ENCODE measurements at places on chromosomes 5 and 9.
A peak's percentile ranks its signal among the peaks of the same experiment; 100 is the strongest.

GRCh38 chr9:94528886-94529285, 26.0 kb upstream of the PCAT7 start:
- no peak for DNase-seq

GRCh38 chr5:177403792-177404640, 3.6 kb upstream of the PFN3 start:
- DNase-seq: peak; percentile 75

GRCh38 chr5:130126746-130127145, 222.5 kb downstream of the CHSY3 start:
- DNase-seq: no peak

DNA sequence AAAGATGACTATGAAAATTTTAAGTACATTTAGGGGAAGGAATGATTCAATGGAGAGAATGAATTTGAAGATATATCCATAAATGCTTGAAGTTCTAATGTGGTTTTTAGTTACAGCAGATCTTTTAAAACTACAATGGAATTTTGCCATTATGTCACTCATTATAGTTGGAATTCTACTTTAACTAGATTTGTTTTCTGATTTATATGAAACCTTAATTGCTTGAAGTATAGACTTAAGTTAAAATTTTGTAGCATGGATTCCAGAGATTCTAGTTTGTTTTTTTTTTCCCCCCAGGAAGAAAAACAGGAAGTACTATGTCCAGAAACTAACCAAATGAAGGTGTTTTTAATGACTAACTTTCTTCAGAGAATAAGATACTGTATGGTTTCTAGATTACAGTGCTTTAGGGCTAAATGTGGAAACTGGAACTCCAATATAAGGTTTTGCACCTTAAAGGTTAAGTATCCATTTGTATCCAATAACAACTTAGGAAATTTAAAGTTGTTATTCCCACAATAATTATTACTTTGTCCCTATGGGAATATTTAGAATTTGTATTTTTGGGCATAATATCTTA, 70.3 kb downstream of the ZSWIM6 start:
- DNase-seq: no peak

GRCh38 chr5:57258943-57259342, 85.1 kb downstream of the GPBP1 start:
- DNase-seq: no peak

GRCh38 chr5:83877911-83878706, 157.5 kb upstream of the HAPLN1 start:
- no peak for DNase-seq

- no peak for DNase-seq
Observed at GRCh38 chr5:155254399-155254798, 240.8 kb downstream of the KIF4B start.

GRCh38 chr5:78242001-78242400, 52.5 kb downstream of the AP3B1 start:
- DNase-seq: no peak

DNA sequence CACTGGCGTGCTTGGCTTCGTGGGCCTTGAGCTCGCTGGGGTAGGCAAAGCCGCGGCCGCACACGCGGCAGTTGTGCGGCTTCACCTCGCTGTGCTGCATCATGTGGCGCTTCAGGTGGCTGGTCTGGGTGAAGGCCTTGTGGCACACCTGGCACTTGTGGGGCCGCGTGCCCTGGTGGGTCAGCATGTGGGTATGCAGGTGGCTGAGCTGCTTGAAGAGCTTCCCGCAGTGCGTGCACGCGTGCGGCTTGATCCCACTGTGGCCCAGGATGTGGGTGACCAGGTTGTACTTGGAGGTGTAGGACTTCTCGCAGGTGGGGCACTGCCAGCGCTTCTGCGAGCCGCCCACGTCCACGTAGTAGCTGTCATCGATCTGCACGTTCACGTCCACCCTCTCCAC, 46.8 kb downstream of the ZNF366 start:
- no peak for DNase-seq

DNA sequence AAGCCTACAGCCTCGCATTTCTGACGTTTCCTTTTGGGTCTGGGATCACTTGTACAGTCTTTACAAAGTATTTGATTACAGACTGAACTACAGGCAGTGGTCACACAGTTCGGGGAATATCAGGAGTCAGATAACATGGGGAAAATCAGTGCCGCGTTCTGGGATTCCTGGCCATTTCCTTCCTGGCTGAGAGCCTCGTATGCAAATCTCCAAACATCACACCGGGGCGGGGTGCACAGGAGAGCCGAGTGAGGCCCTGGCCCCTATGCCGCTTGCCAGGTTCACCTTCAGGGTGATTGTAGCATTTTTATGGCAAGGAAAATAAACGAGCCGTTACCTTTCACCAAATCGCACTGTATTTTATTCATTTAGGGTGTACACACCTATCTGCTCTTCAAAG, 29.6 kb upstream of the SLC9A3 start:
- no peak for DNase-seq

- DNase-seq: no peak
Observed at GRCh38 chr5:105684799-105685198, 1985.9 kb downstream of the EFNA5 start.

DNA sequence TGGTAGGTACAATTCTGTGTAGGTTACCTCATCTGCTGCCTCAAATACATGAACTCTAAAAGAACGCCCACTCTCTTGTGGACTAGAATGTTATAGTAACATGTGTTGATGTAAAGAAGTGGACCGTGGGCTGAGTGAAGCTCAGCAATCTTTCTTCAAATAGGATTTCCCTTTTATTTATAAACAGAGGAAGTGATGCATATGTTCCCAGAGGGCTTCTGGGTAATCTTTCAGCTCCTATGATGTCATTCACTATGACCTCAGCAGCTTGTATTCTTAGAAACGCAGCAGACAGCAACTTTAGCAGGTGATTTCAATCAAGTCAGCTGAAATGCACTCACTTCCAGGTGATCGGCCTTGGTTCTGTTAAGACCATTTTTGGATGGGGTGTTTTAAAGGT, 14.4 kb downstream of the F2RL2 start:
- DNase-seq: no peak

DNA sequence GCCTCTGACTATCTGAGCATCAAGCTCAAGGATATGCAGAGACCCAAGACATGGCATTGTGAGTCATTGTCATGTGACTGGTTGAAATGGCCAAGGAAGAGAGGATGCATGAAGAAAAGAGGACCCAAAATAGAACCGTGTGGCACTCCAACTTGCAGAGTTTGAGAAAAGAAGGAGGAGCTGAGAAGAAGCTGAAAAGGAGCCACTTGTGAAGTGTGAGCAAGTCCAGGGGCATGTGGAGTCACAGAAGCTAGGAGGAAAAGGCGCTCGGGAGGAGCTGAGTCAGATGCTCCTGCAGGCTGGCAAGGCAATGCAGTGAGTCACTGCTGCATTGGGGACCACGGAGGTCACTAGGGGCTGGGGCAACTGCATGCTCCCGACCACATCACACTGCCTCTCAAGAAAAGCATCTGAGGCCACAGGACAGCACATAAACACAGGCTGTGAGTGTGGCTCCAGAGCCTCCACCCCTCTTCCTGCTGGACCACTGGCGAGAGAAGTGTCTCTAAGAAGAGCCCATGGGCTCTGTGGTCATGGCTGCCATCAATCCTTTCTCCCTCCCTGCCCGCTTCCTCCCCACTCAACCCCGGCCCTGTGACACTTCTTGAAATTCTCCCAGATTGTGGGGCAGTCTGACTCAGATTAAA, 197.6 kb downstream of the DRD1 start:
- DNase-seq: no peak

DNA sequence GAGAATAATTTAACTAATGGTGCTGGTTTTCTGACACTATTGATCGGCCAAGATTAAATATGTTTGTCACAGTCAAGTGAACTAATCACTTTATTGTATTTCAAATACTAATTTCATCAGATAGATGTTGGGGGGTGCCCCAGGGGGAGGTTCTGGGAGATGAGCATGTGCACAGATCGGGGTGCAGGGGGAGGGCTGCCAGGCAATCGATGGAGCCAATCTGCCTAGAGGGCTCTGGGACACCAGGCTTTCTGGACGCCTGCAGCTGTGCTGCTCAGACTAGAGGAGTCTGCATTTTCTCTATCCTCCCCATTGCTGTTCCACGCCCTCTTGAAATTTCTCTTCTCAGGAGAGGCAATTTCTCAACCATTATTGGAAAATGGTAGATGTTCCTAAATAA, 100.0 kb upstream of the ALDH1B1 start:
- DNase-seq: no peak

DNA sequence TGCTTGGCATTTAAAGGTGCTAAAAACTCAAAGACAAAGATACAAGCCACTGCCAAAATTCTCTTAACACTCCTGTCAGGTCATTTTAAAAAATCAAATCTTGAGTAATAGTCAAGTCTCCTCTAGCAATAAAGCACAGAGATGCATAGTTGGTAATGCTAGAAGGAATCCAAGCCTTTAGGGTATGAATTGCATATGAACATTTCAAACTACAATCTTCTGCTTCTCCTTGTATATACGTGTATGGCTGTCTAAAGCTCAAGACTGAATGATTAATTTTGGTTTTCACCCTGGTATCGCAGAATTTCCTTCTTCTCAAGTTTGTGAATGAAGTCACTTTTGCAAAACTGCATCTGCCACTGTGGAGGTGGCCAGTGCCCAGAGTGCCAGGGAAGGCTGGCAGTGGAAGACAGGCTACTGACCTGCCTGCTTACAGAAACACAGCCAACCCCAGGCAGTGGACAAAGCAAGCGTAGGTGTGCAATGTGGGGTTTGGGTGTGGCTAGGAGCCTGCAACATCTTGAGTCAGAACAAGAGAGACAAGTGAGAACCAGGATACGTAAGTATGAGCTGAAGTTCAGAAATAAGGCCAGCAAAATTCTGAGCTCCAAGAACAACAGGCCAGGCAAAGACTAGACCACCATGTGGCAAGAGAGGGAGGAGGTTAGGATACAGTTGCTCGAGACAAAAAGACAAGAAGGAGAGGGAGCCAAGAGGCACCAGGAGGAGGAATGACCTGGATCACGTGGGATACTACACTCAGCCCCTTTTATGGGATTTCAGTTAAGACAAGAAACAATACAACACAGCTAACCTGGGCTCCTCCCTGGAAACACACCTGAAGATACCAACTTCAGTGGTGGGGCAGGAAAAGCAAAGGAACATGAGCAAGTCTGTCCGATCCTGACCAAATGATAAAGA, 22.6 kb downstream of the MYO10 start:
- DNase-seq: no peak

DNA sequence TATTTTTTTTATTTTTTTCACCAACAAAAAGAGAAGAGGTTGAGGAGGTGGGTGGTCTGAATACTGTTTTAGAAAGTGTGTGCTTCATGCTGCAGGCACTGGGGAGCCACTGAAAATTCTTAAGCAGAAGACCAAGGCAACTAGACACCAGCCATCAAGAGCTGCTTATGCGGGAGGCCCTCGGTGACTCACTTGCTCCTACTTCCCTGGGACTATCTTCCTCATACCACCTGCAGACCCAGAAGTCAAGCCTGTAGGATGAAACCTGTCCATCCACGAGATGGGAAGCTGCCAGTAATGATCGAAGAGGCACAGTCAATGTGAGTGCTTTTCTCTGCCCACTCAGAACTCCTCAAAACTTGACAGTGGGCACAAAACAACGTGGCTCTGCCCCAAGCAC, 125.8 kb upstream of the SLC44A1 start:
- no peak for DNase-seq

GRCh38 chr5:42952578-42952974, 87.5 kb downstream of the ANXA2R start:
- DNase-seq: no peak

GRCh38 chr9:17614903-17615302, 36.0 kb downstream of the SH3GL2 start:
- no peak for DNase-seq

- DNase-seq: no peak
Observed at GRCh38 chr9:91681461-91682305, 258.1 kb upstream of the NFIL3 start.

GRCh38 chr9:5095795-5096194, 89.6 kb downstream of the INSL6 start:
- no peak for DNase-seq

DNA sequence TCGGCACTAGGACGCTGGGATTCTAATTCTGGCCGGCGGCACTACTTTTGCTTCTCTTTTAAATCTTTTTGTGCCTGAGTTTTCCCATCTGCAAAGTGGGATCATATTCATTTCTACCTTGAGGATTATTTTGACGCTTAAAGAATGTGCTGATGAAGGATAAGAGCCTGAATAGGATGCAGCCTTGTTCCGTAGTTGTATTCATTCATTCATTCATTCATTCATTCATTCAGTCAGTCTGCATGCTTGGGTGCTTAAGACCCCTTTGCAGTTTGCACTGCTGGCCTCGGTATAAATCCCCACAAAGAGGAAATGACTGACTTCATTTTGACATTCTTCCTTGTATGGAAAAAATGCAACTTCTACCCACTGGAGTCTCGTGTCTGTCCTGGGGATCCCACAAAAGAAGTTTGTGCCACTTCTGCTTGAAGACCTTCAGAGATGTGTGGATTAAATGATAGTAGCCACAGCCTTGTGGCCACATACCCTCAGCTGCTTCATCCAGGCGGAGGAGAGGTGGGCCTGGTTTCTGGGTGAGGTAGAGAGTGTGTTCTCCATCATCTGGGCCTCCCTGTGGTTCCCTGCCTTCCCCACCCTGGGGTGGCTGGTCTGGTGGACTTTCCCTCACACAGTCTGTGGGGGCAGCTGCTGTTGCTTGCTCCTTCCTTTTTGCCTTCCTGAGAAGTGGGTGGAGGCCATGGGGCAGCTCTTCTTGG, 62.6 kb downstream of the PPARGC1B start:
- DNase-seq: no peak

DNA sequence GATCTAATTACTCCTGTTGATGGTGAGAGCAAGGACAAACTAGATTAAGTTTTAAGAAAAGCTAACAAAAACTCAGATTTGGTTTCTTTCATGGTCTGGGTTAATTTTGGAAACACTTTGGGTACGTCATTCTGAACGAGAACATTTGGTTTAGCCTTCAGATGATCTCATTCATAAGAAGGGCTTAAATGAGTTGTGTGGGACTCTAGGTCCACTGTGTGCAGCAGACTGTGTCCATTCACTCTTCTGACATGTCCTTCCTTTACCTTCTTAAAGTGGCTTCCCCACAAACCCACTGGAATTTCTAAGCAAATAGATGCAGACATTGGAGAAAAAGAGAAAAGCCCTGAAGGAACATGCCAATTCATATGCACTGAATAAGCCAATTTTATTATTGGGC, 96.8 kb downstream of the FBXO4 start:
- DNase-seq: no peak
